ENCODE measurements at places on chromosomes 5 and 9.

DNA sequence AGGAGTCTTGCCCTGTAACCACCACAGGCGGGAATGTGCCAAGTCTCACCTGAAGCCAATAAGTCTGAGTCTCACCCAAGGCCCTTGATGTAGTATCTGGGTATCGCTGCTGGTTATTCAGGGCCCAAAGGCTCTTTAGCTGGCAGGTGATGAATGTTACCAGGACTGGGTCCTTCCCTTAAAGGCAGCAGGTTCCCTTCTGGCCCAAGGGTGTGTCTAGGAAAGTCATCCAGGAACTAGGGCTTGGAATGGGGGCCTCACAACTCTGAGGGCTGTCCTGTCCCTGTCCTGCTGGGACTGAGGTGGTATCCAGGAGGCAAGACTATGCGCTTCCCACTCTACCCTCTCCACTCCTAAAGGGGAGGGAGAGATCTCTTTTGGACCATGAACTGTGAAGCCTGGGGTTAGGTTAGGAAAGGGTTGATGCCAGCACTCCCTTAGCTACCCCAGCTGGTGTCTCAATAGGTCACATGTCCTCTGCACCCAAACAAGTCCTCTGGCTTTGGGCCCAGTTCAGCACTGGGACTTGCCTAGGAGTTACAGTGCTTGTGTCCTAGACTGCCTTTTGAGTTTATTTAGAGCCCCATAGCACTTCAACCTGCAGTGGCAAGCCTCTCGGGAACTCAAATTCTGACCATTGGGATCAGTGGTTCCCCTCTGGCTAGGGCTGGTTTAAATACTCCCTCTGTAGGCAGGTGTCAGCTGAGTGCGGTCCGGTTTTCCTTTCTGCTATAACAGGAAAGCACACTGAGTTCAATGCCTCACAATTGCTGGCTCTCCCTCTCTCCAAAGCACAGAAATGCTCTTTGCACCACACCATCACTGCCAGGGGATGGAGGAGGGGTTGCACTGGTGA lies 22.5 kb upstream of the RANBP3L start:
- no peak for DNase-seq

- no peak for DNase-seq
Observed at GRCh38 chr5:164394686-164395194, 889.3 kb downstream of the MAT2B start.

GRCh38 chr9:85040821-85041465 lies 371.4 kb downstream of the NTRK2 start:
- no peak for DNase-seq

DNA sequence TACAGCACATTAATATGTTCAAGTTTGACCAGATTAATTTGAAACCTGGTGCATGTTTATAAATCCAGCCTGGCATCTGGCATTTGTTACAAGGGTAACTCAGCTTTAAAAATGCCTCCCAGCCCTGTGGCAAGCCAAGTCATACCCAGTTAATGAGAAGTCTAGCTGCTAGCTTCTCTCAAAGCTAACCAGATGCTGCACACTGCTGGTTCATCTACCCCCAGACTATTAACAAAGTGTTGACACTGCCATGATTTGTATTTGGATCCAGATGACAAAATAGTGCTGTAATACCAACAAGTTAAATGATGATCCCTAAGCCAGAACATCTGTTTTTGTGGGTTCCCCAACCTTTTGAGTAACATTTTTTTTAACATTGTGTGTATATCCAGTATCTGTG lies 573.7 kb upstream of the DAB2 start:
- DNase-seq: peak; percentile 6

DNA sequence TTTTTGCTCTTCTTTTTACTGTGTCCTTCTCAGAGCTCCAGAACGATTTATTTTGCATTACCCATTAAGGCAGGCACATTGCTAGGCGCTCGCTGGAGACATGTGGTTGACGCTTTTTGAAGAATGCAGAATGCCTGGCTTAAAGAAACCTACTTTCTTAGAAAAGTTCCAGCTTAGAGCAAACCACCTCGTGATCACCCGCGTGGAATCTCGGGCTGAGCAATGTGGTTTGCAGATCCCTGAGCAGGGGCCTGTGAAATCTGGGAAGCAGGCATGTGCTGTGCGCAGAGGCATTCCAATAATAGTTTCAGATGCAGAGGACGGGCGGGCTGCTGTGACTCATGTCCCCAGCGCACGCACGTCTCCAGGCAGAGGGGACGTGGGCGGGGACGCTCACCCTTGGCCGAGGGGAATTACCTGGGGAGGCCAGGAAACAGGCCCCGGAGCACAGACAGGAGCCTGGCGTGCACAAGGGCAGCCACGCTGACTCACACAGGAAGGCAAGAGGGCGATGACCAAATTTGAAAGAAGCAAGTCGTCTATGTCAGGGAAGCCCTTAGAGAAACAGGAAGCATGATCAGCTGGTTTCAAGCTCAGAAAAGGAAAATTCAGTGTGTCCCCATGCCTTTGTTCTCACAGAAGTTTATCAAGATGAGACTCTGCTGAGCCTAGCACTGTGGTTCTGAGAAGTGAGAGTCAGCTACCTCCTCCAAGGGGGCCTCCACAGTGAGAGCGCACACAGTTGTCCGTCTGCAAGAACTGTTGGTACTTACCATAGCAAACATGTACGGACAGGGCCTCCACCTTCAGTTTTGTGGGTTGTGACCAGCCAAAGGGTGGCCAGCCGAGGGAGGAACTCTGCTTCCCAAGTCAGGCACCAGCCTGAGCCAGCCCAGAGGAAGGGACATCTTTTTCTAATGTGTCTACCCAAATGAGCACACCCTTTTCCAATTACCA lies 218.6 kb downstream of the PIK3R1 start:
- peak; percentile 99 for DNase-seq

DNA sequence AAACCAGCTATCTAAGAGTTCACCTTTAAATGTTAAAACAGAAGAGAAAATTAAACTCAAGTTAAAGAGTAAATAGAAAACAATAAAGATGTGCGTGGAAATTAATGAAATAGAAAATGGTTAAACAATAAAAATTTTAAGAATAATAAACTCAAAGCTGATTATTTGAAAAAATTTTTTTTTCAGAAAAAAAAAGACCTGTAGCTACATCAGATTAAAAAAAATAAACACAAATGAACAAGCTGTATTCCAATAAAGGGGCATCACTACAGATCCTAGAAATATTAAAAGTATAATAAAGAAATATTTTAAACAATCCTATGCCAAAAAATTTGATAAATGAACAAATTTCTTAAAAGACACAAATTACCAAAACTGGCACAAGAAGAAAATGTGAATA lies 64.1 kb downstream of the DRD1 start:
- DNase-seq: no peak

- no peak for DNase-seq
Observed at GRCh38 chr5:179791881-179792611, 1.7 kb upstream of the LTC4S start.

All from fibroblast of skin of right biceps (primary cell).